ENCODE measurements at places on chromosomes 11 and 22.

GRCh38 chr11:94154095-94154856 is 25.6 kb downstream of the PANX1 start:
- no peak for DNase-seq

- peak; percentile 61 for DNase-seq
Observed at GRCh38 chr11:66543263-66544107, 2.4 kb downstream of the ZDHHC24 start.

DNA sequence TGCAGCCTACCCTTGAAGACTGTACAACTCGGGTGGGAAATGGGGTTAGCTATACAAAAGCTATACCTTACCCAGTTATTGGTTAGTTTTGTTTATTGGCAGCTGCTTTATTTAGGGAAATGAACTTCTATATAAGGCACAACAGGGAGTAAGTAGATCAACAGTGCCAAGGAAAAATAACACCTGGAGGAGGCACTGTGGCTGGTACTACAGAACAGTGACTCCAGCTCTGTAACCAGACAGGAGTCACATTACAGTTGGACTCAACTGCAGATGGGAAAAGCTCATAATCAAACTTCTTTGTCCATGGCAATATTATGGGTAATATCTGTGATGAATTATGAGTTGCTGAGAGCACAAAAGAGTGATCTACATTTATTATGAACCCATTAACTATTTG is 14.0 kb downstream of the P4HA3 start:
- DNase-seq, result no peak

- DNase-seq, result no peak
Observed at GRCh38 chr11:12390687-12391110, 13.3 kb downstream of the PARVA start.

DNA sequence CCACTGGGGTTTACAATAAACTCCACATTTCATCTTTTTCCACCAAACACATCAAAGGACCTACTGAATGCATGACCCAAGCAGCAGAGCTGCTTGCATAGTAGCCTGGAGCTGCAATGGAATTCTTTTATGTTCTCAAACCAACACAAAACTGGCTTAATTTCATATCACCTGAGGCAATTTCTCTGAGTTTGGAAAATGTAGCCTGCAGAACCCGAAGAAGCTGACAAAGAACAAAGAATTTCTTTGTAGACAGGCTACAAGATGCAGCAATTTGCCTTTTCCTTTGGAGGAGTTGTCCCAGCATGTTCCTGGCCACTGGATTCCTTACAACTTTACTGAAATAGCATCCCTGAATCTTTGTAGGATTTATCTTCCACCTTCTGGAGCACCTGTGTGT is 5.5 kb upstream of the TECTA start:
- DNase-seq, result no peak

DNA sequence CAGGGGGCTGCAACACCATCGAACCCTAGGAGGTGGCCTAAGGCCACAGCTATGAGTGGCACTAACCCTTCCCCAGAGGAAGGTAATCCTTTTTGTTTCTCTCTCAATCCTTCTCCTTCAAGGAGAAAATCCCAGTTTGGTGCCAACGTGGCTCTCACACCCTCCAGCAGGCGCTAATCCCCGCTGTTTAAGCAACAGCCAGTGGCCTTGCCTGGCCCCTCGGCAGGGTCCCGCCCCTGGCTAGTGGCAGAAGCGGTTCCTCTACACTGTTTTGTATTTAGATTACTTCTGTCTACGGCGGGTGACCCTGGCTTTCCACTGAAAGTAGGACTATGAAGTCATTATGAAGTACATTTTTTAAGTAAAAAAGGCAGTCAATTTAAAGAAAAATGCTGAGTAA is 15.5 kb downstream of the GNAZ start:
- no peak for DNase-seq

DNA sequence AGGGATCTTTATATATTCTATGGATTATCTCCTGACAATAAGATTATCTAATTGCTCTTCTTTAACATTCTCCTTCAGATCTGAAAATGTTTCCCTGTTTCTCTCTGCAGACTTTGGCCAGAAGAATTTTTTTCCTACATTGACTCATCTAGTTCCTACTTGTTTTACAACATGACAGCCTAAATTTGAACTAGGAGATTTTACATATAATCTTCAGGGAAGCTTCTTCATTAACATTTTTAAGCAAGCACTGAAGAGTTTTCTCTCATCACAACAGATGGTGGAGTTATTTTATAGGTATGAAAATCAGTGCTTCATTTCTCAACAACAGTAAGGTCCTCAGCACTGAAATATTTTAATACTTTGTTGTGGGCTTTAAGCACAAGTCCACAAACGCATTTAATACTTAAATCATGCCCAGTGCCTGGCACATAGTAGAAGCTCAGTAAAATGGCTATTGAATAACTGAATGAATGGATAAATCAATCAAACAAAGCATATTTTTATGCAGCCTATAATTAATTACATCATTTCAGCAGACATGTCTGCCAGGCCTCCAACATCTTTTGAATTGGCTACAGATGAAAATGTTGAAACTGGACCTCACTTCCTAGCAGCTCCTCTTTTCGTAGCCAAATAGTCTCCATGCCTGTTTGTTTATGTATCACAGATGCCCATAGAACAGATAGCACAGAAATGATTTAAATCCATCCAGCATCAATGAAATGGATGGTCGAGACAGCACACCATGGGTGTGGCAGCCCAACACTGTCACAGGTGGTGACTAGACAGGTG is 117.3 kb upstream of the POU2AF2 start:
- DNase-seq, result no peak

- no peak for DNase-seq
Observed at GRCh38 chr22:21734540-21735199, 924 bp downstream of the YPEL1 start.

DNA sequence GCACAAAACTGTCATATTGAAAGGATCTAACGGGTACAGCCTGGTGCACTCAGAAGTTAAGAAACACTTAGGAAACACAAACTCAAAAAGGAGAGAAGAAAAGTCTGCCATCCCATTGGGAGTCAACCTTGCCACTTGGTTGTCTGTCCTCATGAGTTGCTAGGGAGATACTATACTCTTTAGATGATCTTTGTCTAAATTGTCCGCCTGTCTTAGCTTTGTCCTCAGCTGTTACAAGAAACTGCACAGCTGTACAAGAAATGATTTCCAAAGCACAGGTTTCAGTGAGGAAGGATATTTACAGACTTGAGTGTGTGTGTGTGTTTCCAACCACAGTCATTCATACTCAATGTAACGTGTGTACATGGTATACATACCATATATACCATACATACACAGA is 169.2 kb upstream of the CCDC90B start:
- DNase-seq, result no peak

- DNase-seq, result peak; percentile 24
Observed at GRCh38 chr22:37664249-37665101, 6.0 kb downstream of the PDXP start.

GRCh38 chr22:43633631-43634285 is 178.3 kb downstream of the EFCAB6 start:
- no peak for DNase-seq

GRCh38 chr11:66729447-66729846 is 431 bp upstream of the SPTBN2 start:
- no peak for DNase-seq

DNA sequence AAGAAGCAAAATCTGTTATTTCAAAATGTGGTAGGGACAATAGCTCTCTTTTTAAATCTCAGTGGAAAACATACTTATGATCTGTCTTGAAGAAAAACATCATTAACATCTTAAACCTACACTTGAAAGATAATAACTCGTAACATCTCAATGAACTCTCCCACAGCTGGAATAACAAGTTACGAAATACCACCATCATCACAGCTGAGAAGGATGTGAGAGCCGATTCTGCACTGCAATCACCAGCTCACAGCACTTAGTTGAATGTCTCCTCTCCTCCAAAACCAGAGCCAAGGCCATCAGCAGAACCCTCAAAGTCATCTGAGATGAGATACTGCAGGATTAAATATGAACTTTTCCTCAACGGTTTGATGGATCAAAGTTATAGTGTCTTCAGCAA is 124.3 kb downstream of the ARHGAP20 start:
- DNase-seq, result peak; percentile 33

GRCh38 chr11:106160494-106160893 is 83.0 kb downstream of the AASDHPPT start:
- DNase-seq, result no peak

GRCh38 chr11:88206751-88207150 is 31.5 kb upstream of the RAB38 start:
- peak; percentile 8 for DNase-seq

- no peak for DNase-seq
Observed at GRCh38 chr22:20427104-20427944, 10.3 kb downstream of the SCARF2 start.

GRCh38 chr22:29266564-29267461 is 968 bp downstream of the RHBDD3 start:
- DNase-seq, result peak; percentile 28

Measured in fibroblast of pulmonary artery (primary cell).